ENCODE measurements at places on chromosomes 13 and 19.

DNA sequence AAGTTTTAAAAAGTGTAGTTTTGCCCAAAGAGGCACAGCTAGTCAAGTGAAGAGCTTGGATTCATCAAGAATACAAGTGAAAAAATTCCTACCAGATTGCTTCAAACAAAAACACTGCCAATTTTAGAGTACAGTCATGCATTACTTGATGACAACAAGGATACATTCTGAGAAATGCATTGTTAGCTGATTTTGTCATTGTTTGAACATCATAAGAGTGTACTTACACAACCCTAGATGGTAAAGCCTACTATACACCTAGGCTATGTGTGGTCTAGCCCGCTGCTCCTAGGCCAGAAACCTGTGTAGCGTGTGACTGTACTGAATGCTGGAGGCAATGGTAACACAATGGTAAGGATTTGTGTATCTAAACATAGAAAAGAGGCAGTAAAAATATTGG is 41.1 kb downstream of the TMTC4 start:
- no peak for DNase-seq

- DNase-seq, result no peak
These were observed 9.9 kb downstream of the DNM2 start for GRCh38 chr19:10727685-10728201.

- no peak for DNase-seq
These were observed 7.2 kb downstream of the VSTM2B start for GRCh38 chr19:29532956-29533355.

- DNase-seq, result no peak
These were observed 15.7 kb upstream of the TEX29 start for GRCh38 chr13:111304603-111305289.

GRCh38 chr19:19027228-19027627 is 6.1 kb downstream of the SUGP2 start:
- DNase-seq, result no peak

- no peak for DNase-seq
These were observed 312.4 kb downstream of the SHISA2 start for GRCh38 chr13:25739376-25739775.

DNA sequence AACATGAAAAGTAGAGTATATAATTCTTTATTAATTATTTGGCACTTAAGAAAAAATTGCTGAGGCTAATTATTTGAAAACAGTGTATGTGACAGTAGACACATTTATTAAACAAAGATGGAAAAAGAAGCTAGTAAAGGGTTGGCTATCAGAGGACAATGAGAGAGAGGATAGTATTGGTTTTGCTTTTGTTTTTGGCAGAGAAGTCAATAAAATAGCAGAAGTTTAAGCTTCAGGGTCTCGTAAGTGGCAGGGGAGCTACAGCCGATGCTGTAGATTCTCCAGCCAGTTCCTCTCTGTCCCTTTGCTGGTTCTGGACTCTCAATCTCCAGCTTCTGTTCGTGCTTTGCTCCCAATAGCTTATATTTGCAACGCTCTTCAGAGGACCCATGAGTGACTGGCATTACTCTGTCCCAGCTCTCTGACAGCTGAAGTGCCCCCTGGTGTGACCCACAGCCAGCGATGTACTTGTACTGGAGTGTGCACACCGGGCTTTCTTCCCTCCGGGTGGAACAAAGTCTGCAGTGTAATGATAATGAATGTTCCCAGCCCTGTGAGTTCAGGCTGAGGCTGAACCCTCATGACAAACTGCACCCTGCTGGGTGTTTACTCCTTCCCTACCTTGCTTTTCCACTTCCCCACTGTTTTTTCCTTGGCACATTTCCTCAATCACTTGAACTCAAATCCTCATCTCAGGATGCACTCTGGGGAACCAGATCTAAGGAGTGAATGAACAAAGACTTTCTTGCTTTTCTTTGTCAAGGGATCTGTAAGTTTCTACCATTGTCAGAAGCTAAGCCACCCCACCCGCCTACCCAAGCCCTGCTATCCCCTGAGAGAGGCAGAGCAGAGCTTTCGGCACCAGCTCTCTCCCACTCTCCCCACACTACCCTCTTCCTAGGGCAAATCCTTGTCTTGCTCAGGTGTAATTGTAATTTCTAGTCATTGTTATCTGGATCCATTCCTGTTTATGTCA is 254.8 kb downstream of the LHFPL6 start:
- DNase-seq, result no peak

GRCh38 chr19:45305421-45305820 is 17.3 kb downstream of the CKM start:
- no peak for DNase-seq

DNA sequence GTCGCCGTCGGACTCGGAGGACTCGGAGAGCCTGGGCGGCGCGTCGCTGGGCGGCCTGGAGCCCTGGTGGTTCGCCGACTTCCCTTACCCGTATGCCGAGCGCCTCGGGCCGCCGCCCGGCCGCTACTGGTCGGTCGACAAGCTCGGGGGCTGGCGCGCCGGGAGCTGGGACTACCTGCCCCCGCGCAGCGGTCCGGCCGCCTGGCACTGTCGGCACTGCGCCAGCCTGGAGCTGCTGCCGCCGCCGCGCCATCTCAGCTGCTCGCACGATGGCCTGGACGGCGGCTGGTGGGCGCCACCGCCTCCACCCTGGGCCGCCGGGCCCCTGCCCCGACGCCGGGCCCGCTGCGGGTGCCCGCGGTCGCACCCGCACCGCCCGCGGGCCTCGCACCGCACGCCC is 2.5 kb upstream of the GRWD1 start:
- no peak for DNase-seq

DNA sequence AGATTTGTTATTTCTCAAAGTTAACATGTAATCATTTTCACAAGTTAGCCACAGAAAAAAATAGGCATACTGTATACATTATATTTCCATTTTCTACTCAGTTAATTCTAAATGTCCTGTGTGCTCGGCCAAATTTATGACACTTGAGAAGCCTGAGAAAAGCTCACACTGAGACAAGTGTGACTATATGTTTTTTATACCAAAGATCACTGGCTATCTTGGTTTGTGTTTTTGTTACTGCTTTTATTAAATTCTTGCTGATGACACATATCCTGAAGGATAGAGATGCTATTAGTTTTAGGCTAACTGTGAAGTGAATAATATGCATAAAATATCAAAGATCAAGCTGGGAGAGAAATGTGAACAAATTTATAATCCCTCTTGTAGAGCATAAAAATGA is 49.3 kb upstream of the IL17D start:
- no peak for DNase-seq

- no peak for DNase-seq
These were observed 392.6 kb downstream of the KLF5 start for GRCh38 chr13:73451221-73452029.

DNA sequence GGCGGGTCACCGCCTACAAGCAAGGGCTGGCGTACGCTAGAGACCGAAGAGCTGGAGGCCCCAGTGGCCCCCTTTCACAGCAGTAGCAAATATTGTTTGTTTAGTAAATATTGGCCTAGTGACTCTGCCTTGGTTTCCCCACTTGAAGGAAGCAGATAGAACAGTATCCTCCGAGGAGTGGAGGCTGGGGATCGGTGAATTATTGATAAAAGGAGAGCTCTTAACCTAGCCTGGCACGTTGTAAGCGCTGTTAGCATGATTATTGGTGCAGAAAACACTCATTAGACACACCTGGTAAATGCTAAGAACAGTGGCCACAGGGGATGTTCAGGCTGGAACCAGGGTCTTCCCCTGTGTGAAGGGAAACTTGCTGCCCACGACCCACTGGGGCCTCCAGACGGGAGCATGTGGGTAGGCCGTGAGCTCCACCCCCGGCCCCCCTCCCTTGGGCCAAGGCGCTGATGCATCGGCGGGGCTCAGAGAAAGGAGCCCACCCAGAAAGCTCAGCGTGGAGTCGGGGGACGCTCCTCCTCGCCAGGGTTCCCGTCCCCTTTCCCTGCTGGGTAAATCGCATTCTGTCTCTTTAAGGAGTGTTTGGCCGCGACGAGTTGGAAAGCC is 2.3 kb downstream of the IER2 start:
- DNase-seq, result no peak

GRCh38 chr19:4357095-4357797 is 13.9 kb downstream of the MPND start:
- DNase-seq, result no peak

- no peak for DNase-seq
These were observed at the start of gene ZNF285 for GRCh38 chr19:44401139-44402115. TSS of gene ZNF285 (minus strand) at chr19:44401608. CDS start at chr19:44397213, 4,395 bp downstream.

- DNase-seq, result peak; percentile 37
These were observed 195.8 kb upstream of the RNF113B start for GRCh38 chr13:98372876-98373275.

- DNase-seq, result no peak
These were observed 159.5 kb downstream of the KDM4B start for GRCh38 chr19:5128251-5128935.

- DNase-seq, result no peak
These were observed 122.9 kb downstream of the MYO16 start for GRCh38 chr13:108752276-108752675.

- DNase-seq, result no peak
These were observed 264.1 kb downstream of the NDFIP2 start for GRCh38 chr13:79745081-79745480.

DNA sequence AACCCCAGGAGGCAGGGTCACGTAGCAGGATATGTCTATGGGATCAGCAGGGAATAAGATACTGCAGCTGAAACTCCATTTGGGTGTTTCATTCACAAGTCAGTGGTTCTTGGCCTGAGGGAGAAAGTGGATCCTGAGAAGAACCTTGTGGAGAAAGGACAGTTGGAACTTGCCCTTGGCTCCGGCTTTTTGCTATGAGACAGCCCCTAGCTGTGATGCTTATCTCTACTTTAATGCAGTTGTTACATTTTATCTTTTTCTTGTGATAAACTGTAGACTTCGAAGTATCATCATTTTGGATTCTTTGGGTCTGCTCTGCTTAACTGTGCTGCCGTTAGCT is 6.0 kb upstream of the SCEL start:
- no peak for DNase-seq

DNA sequence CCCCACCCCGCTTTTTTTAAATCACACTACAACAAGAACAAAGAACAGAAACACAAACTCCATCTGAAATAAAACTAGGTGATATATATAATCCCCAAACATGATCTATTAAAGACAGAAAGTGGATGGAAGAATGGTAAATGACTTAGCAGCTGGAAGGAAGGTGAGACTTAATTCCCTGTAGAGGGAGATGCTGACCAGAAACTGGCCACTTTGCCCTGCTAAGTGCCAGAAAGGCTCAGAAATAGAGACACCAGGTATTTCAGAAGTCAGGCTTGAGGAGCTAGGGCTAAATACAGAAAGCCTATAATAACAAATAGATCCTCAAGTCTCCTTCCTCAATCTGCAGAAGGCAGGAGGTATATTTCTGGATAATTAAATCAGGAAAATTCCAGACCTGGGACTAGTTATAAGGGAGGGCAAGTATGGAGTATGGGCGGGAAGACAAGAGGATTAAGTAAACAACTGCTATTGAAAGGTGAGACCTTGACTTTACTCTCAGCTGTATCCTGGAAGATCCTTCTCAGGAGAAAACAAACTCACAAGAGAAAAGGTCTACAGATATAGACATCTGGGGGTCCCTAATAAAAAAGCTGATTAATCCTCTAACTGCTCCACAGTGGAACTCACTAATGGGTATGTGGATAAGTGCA is 32.2 kb downstream of the MTRF1 start:
- no peak for DNase-seq

DNA sequence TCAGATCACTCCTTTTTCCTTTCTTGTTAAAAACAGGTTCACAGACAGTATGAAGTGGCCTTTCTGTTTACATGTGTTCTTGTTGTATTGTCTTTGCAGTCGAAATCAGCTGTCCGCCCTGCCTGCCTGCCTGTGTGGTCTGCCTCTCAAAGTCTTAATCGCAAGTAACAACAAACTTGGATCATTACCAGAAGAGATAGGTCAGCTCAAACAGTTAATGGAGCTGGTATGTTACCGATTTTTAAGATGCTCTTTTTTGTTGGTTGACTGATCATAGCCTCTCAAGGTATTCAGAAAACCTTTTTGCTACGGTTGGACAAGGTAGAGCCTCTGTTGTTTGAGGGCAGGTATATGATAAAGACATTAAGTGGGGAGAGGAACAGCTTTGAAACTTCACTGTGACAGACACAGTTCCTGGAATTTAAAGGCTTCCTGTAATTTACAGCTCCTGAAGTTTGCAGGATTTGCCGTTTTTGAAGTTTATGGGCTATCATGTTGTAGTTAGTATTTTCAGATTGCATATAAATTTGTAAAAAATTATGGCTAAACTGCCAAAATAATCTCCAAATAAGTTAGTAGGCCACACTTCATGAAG is 116.1 kb downstream of the LRCH1 start:
- DNase-seq, result no peak

DNA sequence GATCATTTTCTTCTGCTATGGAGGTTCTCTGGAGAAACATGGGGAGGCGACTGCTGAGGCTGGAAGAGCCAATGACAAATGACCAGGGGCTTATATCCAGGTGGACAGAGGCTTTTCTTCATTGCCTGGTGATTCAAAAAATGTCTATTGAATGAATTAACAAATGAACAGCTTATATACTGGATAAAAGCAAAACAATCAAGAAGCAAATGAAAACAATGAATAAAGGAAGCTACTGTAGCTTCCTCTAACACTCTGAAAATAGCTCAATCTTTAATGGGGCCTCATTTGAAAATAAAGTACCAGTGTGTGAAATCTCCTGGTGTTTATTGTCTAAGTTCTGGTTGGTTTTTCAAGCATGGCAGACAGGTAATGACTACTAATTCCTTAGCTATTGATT is 167.5 kb upstream of the TMTC4 start:
- no peak for DNase-seq

DNA sequence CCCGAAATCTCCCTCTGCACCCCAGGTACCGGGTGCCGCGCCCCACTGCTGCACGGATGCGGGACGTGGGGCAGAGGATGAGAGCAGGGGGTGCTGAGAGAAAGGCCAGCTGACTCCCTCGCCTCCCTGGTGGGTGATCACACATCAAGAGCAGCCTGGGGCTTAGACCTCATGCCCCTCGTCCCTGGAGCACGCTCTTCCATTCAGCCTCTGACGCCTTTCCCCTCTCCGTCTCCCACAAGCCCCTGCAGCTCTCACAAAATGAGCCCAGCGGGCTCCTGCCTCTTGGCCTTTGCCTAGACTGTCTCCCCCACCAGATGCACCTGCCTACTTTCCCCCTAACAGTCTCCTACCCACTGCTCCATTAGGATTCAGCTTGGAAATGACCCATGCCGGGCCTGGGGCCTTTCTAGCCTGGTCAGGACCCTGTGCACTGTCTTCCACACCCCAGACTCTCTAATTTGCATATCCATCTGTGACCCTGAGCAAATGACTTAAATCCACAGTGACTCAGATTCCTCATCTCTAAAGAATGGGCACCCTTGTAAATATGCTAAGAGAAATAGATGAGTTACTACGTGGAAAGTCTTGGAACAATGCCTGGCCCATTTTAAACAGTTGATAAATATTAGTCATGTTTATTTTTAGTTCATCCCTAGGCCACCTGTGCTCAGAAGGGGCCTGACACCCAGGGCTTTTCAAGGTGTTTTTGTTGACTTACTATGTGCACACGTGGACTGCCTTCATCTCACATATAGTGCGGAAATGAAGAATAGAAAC is 582 bp upstream of the PTPRH start:
- no peak for DNase-seq

GRCh38 chr13:23578411-23579071 is 8.3 kb downstream of the TNFRSF19 start:
- no peak for DNase-seq

- DNase-seq, result no peak
These were observed 283.0 kb downstream of the DNAJC15 start for GRCh38 chr13:43306372-43306771.
